ENCODE measurements at places on chromosomes 4 and X. TPM values are rescaled to one million over a fixed set of nuclear protein-coding genes. Genes with fewer than 3 reads are reported as not detected.

AFM gene
- not detected for total RNA-seq

- no peak for DNase-seq
Measured at GRCh38 chr4:8029689-8030088, 90.0 kb upstream of the AFAP1 start.

- DNase-seq = no peak
Measured at GRCh38 chr4:73908965-73909364, 39.8 kb downstream of the CXCL1 start.

DCAF12L2 gene
- total RNA-seq = not detected

DNA sequence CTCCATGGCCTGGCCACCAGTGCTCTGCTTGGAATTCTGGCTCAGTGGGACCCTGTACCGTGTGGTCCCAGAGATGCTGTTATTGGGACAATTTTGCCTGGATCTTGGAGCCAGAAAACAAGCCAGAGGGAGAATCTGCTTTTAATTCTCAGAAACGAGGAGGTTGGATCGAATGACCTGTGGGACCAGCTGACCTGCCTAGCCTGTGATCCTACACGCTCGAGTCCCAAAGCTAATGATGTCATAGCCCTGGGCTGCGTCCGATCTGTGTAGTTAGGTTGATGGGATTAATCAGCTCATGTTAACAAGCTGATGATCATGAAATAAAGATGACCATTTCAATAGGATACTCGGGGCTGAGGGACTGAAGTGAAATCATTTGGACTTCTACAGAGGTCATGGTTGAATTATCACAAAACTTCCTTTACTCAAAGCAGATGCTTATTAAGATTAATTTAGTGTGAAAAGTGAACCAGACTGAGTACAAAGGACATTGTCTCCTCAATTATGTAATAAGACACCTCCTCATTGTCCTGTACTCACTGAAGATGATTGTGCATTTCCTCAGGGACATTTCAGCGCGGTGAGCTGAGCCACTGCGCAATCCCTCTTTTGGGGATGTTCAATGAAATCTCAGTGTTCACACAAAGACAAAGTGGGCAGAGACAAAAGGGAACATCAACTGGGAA lies 51.9 kb upstream of the STX18 start:
- DNase-seq = no peak

DNA sequence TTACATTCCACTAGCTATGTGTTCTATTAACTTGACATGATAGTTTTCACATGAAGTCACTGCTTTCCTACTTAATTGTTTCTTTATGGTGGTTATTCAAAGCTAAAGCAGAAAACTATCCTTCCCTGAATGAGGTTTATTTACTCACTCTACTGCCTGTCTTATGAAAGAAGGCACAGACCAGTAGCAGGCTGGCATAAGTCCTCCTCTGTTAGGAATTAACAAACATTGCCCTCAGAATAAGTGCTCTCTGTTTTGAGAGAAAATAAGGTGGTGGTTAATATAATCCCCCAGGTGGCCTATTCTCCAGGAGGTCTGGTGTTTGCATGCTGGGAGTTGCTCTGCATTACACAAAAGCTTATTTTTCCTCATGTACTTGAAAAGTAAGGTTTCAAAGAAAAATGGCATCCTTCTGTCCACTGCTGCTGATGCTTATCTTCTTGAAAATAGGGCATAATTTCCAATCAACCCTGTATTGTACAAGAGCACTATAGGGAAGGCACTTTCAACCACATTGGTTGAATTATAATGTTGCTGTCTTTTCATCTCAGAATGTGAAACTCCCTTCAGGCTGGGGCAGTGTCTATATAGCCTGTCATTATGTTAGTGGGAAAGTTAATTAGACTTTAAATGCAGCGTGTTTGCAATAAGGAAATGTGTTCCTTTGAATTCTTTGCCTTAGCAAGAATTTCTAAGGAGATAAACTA lies 119.7 kb upstream of the TBC1D9 start:
- no peak for DNase-seq

EXOC1L gene
- total RNA-seq = not detected

- DNase-seq = no peak
Measured at GRCh38 chr4:62560858-62561257, 1360.7 kb downstream of the ADGRL3 start.

- DNase-seq = no peak
Measured at GRCh38 chr4:84985952-84986351, 19.5 kb upstream of the WDFY3 start.

All from lower lobe of right lung (tissue), 2 donors.